ENCODE measurements at places on chromosomes 3 and 15.

- DNase-seq: peak; percentile 60
Measured at GRCh38 chr15:35545316-35545823, 595 bp downstream of the DPH6 start.

DNA sequence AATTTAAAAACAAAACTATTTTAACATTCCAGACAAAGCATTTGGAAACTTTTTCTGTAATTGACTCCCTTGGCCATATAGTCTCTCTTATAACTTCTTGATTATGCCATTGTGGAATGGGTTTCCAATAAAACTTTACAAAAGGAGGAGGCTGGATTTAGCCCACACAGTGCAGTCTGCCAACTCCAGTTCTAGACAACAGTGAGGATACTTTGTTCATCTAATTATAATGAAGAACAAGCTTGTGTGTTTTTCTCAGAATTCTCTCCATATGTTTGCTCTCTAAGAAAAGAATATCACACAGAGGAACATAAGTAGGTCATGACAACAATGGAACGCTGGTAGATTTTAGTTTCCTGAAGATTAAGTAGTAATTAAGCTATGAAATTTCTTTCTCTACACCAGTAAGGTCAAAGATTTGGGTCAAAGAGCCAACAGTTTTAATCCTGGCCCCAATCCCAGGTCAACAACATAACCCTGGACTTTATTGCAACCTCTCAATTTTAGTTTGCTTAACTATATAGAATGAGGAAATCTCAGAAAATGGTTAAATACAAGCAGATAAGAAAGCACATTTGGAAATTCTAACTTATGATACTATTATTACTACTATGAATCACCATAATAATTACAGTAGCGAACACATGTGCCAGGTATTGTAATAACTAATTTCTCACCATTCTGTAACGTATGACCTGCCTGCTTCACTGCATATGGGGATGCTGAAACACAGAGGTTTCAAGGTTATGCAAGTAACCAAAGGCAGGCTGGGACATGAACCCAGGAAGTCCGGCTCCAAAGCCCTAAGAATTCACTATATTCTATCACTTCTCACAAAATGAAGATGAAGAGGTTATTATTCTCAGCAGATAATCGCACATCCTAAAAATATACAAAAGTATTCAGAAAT, 65.7 kb downstream of the TJP1 start:
- no peak for DNase-seq

GRCh38 chr3:33425453-33425852, 14.8 kb downstream of the UBP1 start:
- no peak for DNase-seq

DNA sequence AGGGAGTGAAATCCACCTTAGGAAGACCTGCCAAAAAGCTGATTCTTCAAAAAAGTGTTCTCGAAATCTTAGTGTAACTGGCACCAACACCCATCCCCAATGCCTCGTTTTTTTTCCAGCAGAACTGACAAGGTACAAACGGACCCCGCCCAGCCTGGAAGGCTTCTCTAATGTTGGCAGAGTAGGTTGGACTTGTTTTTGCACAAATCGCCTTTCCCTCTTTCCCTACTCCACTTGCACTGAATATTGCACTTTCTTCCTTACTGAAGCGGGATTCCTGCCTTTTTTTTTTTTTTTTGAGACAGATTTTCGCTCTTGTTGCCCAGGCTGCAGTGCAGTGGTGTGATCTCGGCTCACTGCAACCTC, 544 bp upstream of the TIMMDC1 start:
- DNase-seq: no peak

DNA sequence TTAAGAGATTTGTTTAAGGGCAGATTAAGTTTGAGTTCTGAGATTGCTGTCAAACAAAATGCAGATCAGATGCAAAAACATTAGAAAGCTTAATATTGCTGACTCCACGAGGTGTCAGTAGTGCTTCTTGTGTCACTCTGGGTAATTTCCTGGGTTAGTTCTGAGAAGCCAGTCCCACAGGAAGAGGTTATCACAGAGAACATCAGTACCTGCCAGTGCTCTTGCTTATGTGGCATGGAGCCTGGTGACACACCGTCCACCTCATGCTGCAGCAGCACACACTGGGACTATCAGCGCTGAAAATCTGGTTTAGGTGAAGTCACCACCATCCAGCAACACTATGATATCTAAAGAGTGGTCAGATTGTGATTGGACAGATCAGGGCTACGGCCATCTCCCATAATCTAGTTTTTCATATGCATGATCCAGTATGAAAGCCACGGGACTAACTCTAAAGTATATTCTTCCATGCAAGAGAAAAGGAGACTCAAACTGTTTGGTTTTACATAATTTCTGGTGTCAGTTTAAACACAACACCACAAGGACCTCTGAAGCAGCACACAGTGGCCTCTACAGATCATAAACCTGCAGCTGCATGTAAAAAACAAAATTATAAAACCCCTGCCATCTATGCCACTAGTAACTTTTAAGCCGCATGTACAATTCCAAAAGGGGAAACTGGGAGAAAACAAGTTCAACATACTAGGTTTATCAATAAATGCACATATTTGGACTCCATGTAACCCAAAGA, 36.1 kb upstream of the MYO5C start:
- no peak for DNase-seq

DNA sequence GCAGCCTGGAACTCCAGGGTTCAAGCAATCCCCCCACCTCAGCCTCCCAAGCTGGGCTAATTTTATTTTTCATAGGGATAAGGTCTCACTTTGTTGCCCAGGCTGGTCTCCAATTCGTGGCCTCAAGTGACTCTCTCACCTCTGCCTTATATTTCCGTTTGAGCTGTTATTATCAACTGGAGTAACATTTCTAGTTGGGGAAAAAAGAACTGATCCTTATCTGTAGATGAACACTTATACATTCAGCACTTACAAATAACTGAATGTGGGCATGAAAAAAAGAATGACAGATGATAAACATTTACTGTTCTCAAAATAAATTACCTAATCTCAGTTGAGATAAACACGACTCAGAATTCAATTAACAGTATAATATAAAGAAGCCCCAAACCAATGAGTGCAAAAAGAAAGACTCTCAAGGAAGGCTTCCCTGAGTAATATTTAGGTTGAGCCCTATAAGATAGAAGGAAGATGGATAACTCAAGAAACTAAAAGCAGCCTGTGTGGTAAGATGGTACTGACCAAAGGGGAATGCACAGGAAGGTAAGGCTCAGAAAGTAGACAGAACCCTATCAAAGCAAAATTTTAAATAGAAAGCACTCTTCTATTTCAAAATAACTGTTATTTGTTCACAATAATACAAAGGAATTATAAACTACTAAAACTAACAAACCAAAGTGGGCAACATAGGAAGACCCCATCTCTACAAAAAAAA, 11.8 kb downstream of the UBE3A start:
- no peak for DNase-seq

DNA sequence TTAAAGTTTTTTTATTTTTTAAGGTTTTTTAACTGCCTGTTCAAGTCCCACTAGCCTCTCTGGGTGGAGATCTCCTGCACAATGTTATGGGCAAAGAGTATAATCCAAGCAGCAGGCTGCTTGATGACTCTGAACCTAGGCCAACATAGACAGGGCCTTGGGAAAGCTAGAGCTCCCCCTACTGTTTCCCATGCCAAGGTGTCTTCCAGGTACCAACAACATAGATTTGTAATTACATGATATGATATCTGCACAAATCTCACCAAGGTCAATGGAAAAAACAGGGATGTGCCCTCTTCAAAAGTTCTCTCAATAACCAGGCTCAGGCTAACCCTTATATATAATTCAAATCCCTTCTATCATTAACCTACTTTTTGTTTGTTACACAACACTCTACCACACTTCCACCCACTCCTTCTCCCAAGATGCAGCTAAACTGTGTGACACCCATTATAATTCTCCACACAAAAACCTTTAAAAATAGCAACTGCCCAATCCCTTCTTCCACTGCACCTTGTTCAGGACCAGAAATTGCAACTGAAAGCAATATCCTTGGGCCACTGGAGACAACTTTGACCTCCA, 43.8 kb downstream of the RBM15B start:
- peak; percentile 14 for DNase-seq

DNA sequence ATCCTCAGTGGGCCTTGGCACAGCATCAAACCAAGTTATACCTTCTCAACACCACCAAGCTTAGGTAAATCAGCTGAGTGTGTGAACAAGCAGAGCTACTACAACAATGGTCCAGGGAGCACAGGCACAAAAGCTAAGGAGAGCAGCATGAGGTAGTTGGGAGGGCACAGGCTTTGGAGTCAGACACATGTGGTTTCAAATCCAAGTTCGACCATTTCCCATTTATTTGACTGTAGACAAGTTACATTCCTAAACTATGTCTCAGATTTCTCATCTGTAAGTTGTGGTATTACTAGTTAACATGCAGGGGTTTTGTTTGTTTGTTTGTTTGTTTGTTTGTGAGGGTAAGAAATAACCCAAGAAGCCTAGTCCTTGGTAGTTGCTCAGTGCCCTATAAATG, 46.9 kb downstream of the MLH1 start:
- no peak for DNase-seq

DNA sequence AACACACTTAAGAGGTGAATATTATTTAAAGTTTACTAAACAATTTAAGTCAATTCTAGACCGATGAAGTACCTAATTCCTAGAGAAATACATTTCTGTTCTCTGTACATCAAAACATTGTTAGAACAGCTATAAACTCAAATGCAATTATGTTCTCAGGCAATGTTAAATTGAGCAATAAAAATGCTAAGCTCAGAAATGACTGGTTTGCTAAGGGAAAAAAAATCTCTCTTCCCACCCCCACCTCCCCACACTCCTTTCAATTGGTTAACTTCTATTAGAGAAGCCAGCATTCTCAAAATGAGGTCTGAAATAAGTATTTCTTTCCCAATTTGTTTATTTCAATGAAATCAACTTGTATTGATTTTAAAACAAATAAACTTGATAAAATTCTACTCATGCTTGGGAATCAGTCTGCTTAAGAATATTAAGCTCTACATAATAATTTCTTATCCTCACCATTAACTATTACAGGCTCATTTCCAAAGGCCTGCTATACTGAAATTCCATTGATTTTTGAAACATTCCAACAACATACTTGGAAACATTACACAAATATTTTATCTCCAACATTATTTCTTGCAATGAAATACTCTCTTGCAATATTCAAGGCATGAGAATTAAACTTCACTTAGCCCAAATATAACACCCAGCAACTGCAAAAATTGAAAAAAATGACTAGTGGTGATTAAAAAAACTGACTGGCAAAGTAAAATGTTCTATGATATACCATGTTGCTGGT, 22.6 kb downstream of the TSPAN3 start:
- no peak for DNase-seq

- no peak for DNase-seq
Measured at GRCh38 chr3:158127250-158128219, 17.6 kb downstream of the RSRC1 start.

DNA sequence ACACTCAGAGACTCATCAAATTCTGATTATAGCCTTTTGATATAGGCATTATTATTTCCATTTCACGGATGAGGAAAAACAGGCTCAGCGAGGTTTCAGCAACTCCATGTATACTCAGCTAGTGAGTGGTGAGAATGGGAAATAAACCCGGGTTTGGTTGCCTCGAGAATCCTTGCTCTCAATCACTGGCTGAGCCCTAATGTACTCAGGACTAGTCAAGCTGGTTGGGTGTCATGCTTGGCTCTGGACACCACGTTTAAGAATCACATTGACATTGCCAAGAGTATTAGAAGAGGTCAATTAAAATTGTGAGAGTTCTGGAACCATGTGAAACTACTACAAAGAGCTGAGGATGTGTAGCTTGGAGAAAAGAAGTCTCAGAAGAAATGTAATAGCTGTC, 444.5 kb downstream of the MFSD1 start:
- no peak for DNase-seq

DNA sequence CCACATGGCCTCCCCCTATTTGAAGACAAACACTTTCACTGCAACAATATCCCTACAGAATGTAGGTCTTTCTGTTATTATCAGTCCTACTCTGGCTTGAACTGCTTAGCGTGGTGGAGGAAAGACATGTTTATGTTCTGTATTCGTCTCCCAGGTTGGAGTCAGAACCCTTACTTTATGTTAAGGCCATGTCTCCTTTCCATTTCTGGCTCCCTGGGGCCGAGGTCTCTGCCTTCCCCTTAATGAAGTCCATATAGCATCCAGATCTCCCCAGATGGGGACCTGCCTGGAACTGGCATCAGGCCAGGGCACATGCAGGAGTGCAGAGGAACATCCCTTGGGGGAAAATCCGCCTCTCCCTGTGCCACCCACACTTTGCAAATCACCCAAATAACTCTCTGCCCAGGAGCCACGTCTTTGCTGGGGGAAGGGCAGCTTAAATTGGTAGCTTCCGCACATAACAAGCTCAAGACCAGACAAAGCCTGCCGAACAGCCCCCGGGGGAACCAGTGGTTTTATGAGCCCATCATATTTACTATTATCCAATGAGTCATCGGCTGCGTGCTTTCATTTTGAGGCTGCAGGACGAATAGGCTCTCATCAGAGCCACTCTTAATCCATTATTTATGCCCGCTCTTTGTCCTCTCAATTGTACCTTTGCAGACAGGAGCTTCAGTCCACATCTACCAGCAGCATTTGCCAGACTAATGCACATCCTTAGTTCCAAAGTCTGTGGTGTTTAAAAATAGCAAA, 237.0 kb downstream of the UACA start:
- DNase-seq: no peak

DNA sequence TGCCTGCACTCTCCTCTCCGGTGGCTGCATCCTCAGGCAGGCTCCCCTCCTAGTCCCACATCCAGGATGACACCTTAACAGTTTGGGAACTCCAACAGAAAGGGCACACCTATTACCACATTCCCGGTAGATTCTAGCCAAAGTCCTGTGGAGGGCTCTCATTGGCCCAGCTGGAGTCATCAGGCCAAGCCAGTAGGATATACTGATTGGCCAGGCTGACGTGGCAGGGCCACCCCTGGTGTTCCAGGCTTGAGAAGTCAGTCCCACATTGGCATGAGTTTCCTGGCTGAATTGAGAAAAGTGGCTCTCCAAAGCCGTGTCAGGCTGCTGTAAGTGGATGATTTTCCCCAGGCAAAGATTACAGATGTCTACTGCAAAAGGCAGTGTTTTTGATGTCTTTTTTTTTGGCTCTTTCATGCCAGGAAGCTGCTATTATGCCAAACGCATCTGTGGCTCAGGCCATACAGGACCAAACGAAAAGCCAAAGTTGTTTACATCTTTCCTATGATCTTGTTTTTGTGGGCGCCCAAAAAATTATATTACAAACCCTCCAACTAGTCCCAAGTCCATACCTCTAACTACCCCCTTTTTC, 6.6 kb upstream of the BLM start:
- DNase-seq: no peak

- DNase-seq: no peak
Measured at GRCh38 chr3:33424606-33425452, 15.4 kb downstream of the UBP1 start.
